Sigmoid colon (tissue), 7 donors: ENCODE measurements at places on chromosomes 1 and 21. TPM values are rescaled to one million over a fixed set of nuclear protein-coding genes. Genes with fewer than 3 reads are reported as not detected.

Gene LCE1E
- not detected for total RNA-seq

Gene SH3BGR
- 21.6 TPM for total RNA-seq

Gene RGS13
- total RNA-seq, result 0.36 TPM

Gene BRWD1
- 78.1 TPM for total RNA-seq

Gene AMY2A
- 8.4 TPM for total RNA-seq

Gene PADI4
- total RNA-seq, result not detected

Gene TARS2
- total RNA-seq, result 9.3 TPM

Gene HRNR
- not detected for total RNA-seq

Gene OR6N1
- total RNA-seq, result not detected

DNA sequence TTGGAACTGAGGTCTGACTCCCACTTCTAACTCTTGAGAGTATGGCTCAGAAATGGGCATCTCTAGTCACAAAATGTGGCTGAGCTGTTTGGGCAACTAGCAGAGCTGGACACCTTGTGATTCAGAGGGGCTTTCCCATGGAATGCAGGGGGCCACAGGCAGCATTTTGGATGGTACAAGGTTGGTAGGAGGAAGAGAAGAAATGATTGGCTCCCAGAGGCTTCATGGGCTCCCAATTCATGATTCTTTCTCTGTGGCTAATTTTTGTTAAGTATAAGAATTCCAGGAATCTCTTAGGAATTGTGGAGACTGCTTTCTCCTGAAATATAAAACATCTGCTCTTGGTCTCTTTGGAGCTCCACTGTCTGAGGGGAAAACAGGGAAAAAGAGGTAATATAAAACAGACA lies 49.7 kb downstream of the PBX1 start:
- no peaks in the 10 kb centered on the region for H3K27me3 ChIP-seq
- no peaks in the 10 kb centered on the region for H3K36me3 ChIP-seq
- H3K4me1 ChIP-seq, result no peaks in the 10 kb centered on the region
- H3K27ac ChIP-seq, result peak overlapping the region; percentile 63
- no peak overlapping the region for H3K4me3 ChIP-seq

- H3K4me3 ChIP-seq, result no peak overlapping the region
- no peak overlapping the region for H3K27ac ChIP-seq
- peaks cover 16% of the 10 kb centered on the region for H3K4me1 ChIP-seq
Observed at GRCh38 chr1:14366091-14367018, 232.1 kb upstream of the KAZN start.

GRCh38 chr21:31397515-31397926 lies 53.5 kb upstream of the TIAM1 start:
- no peaks in the 10 kb centered on the region for H3K36me3 ChIP-seq
- DNase-seq, result no peak
- H3K27me3 ChIP-seq, result no peaks in the 10 kb centered on the region
- no peak overlapping the region for H3K27ac ChIP-seq

DNA sequence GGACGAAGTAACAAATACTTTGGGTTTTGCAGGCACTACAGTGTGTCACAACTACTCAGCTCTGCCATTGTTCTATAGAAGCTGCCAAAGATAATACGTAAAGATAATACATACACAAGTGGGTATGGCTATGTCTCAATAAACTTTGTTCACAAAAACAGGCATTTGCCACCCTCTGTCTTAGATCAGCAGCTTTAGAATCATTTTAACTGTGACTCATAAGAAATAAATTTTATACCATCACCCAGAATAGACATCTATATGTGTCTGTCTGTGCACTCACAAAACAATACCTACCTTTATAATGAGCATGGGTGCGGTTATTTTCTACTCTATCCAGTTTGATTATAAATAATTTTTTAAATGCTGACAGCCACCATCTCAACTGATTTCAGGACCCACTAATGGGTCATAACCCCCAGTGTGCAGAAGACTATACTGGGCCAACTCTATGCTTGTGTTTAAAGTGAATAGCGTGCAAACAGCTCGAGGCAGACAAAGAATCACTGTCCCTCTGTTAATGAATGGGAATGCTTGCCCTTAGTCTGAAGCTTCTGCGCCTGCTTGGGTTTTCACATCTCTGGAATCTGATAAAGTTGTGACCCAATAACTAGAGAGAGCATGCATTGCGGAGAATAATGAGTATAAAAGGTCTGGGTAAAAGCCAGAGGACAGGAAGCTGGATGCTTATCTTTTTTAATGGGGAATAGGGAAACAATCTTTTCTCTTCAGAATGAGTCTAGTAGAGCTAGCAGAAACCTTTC lies 216.2 kb downstream of the PLPP3 start:
- H3K36me3 ChIP-seq, result no peaks in the 10 kb centered on the region
- no peaks in the 10 kb centered on the region for H3K4me1 ChIP-seq
- no peak overlapping the region for H3K4me3 ChIP-seq
- DNase-seq, result no peak
- no peaks in the 10 kb centered on the region for H3K27me3 ChIP-seq

GRCh38 chr1:162536511-162536910 lies 25.0 kb upstream of the UAP1 start:
- H3K27ac ChIP-seq, result no peak overlapping the region

- H3K27me3 ChIP-seq, result no peaks in the 10 kb centered on the region
- no peaks in the 10 kb centered on the region for H3K4me1 ChIP-seq
- H3K4me3 ChIP-seq, result no peak overlapping the region
- no peaks in the 10 kb centered on the region for H3K36me3 ChIP-seq
Observed at GRCh38 chr21:15751037-15751436, 21.3 kb downstream of the USP25 start.

DNA sequence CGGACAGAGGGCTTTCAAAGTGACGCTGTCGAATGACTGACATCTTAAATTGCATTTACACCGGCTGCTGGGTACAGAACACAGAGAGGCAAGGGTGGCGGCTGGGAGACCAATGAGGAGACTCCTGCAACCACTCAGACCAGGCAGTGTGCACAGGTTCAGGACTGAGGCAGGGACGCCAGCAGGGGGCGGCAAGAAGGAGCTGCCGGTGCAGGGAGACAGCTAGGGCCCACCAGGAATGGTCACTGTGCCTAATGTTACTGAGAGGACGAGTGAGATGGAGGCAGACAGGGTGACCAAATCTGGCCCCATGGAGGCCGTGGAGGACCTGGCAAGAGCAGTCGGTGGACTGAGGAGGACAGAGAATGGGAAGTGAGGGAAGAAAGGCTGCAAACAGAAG lies 23.5 kb downstream of the GLIS1 start:
- no peak overlapping the region for H3K27ac ChIP-seq
- no peak for DNase-seq
- H3K4me3 ChIP-seq, result no peak overlapping the region
- H3K4me1 ChIP-seq, result no peaks in the 10 kb centered on the region
- no peaks in the 10 kb centered on the region for H3K36me3 ChIP-seq

DNA sequence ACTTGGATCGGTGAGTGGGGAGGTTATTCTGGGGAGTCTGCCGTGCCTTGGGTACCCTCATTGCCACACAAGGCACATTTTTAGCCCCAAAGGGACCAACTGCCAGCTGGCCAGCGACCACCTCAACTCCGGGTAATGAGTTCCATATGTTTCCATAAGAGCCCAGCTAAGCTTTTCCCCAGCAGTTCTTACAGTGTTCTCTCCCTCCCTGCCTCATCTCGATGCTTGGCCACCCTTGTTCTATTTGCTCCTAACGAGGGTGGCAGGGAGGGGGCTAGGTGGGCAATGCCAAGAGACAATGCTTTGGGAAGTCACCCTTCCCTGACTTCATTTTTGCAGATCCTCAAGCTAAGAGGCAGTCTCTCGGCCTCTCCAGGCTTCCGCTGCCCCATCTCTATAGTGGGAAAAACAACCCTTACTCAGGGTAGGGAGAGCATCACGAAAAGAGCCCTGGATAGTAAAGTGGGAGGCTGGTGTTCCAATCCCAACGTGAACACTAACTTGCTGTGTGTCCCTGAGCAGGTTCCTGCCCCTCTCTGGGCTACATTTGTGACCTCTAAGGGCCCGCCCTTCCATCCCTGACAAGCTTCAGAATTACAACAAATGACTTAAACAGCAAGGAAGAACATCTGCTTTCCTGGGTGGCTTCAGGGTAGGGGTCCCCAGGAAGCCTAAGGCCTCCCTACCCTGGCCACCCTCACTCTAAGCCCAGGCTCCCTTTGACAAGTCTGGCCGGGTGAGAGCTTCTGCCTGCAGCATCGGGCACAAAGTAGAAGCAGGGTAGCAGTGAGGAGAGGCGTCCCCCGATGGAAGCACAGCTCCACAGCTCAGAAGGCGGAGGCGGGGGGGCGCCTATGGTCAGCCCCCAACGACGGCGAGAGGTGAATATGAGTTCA lies 5.8 kb downstream of the ID3 start:
- H3K4me3 ChIP-seq, result no peak overlapping the region
- H3K27ac ChIP-seq, result peak overlapping the region; percentile 96
- H3K27me3 ChIP-seq, result no peaks in the 10 kb centered on the region

GRCh38 chr1:150210706-150211105 lies 25.2 kb downstream of the ANP32E start:
- DNase-seq, result no peak
- H3K27me3 ChIP-seq, result no peaks in the 10 kb centered on the region
- H3K4me1 ChIP-seq, result peaks cover 7% of the 10 kb centered on the region
- H3K27ac ChIP-seq, result no peak overlapping the region
- no peak overlapping the region for H3K4me3 ChIP-seq

- peak overlapping the region; percentile 99 for H3K27ac ChIP-seq
- H3K36me3 ChIP-seq, result no peaks in the 10 kb centered on the region
- H3K4me3 ChIP-seq, result peak overlapping the region; percentile 95
- H3K4me1 ChIP-seq, result peaks cover 87% of the 10 kb centered on the region
- H3K27me3 ChIP-seq, result no peaks in the 10 kb centered on the region
Observed at GRCh38 chr1:21932127-21932526, 5.0 kb downstream of the HSPG2 start.

- H3K36me3 ChIP-seq, result no peaks in the 10 kb centered on the region
- H3K27me3 ChIP-seq, result no peaks in the 10 kb centered on the region
- H3K27ac ChIP-seq, result no peak overlapping the region
- no peak overlapping the region for H3K4me3 ChIP-seq
- no peak for DNase-seq
- no peaks in the 10 kb centered on the region for H3K4me1 ChIP-seq
Observed at GRCh38 chr21:41542727-41543126, 34.8 kb upstream of the TMPRSS2 start.

GRCh38 chr1:20493839-20494608 lies 8.0 kb upstream of the CAMK2N1 start:
- H3K36me3 ChIP-seq, result peaks cover 6% of the 10 kb centered on the region
- no peak overlapping the region for H3K4me3 ChIP-seq
- H3K4me1 ChIP-seq, result peaks cover 8% of the 10 kb centered on the region

- no peaks in the 10 kb centered on the region for H3K27me3 ChIP-seq
Observed at GRCh38 chr1:91338501-91338900, 66.1 kb downstream of the HFM1 start.

GRCh38 chr21:38179511-38179910 lies 77.3 kb upstream of the KCNJ15 start:
- H3K36me3 ChIP-seq, result no peaks in the 10 kb centered on the region
- no peak overlapping the region for H3K27ac ChIP-seq
- no peaks in the 10 kb centered on the region for H3K4me1 ChIP-seq
- H3K27me3 ChIP-seq, result no peaks in the 10 kb centered on the region
- no peak overlapping the region for H3K4me3 ChIP-seq
- no peak for DNase-seq

DNA sequence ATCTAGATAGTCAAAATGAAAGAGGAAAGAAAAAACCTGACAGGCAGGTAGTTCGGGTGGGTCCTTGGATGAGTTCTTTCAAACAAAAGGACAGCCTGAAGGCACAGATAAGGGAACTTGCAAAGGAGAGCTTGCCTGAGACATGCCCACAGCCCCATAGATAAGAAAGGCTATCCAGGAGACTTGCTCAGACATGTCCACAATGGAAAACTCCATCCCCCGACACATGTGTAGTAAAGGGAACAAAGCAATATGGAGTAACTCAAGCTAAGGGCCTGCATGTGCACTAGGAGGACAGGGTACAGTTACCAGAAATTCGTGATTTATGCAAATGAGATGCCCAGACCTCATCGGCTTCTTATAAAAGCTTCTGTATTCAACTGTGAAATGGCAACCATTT lies 281.5 kb downstream of the NEGR1 start:
- no peak overlapping the region for H3K27ac ChIP-seq
- H3K4me3 ChIP-seq, result no peak overlapping the region
- H3K36me3 ChIP-seq, result no peaks in the 10 kb centered on the region
- DNase-seq, result no peak

DNA sequence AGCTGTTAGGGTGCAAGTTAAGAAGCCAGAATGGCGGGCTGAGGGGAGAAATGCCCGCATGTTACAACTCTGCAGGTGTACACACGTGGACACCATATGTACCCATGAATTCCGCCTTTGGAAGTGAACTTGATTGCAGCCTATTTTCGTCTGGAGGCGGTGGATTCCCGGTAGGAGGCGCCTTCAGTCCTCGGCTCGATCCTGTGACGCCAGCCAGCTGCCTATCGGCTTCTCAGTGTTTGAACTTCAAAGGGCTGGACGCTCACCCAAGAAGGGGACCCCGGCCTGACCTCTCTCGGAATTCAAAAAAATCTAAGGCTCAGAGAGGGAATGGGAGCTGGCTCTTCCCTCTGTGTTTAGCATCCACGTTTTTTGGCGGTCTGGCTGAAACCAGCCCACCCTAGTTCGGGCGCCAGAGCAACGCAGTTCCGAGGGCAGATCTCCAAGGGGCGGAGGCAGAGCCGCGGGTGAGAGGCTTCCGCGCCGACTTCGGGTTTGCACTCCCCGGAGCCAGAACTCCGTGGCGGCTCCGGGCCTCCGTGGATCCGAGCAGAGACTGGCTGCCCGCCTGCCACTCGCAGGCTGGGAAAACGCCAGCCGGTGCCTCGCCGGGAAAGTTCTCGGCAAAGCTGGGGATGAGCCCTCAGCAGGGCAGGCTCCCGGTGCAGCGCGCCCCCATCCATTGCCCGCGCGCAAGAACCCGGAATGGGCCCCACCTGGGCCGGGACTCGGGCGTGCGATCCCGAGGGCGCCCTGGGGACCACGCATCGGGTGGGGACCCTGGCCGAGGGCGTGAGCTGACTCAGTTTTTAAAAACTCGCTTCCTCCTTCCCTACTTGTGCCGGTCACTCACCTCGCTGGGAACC lies 996 bp upstream of the TMEM51 start:
- DNase-seq, result peak; percentile 97
- peaks cover 4% of the 10 kb centered on the region for H3K4me1 ChIP-seq
- H3K27me3 ChIP-seq, result no peaks in the 10 kb centered on the region
- no peaks in the 10 kb centered on the region for H3K36me3 ChIP-seq
- peak overlapping the region; percentile 99 for H3K27ac ChIP-seq
- peak overlapping the region; percentile 77 for H3K4me3 ChIP-seq

DNA sequence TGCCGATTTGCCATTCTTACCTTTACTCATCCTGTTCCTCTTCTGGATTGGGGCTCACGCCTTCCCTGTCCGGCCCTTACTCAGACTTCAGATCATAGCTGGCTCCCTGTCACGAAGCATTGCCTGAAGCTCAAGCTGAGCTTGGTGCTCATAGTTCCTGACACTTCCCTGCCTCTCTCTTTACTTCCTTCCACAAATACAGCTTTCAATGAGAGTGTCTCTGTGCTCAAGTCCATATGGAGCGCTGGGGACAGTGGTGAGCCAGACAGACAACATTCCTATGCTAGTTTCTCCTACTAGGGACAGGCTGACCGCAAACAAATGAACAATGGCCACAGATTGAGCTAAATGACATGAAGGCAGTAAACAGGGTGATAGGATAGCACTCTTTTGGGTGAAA lies 38.1 kb downstream of the HHAT start:
- no peak overlapping the region for H3K27ac ChIP-seq
- H3K36me3 ChIP-seq, result no peaks in the 10 kb centered on the region
- H3K4me3 ChIP-seq, result no peak overlapping the region
- no peak for DNase-seq
- peaks cover 23% of the 10 kb centered on the region for H3K4me1 ChIP-seq
- H3K27me3 ChIP-seq, result no peaks in the 10 kb centered on the region

GRCh38 chr21:42841156-42841915 lies 38.0 kb downstream of the WDR4 start:
- no peak overlapping the region for H3K4me3 ChIP-seq
- no peaks in the 10 kb centered on the region for H3K4me1 ChIP-seq
- H3K27ac ChIP-seq, result no peak overlapping the region
- DNase-seq, result peak; percentile 58
